ENCODE measurements at places on chromosomes 7 and 10.
A peak's percentile ranks its signal among the peaks of the same experiment; 100 is the strongest.

- no peak for DNase-seq
These were observed 44.9 kb upstream of the FAM3C start for GRCh38 chr7:121440857-121441503.

- DNase-seq, result no peak
These were observed 13.5 kb downstream of the SEMA3C start for GRCh38 chr7:80905334-80905733.

DNA sequence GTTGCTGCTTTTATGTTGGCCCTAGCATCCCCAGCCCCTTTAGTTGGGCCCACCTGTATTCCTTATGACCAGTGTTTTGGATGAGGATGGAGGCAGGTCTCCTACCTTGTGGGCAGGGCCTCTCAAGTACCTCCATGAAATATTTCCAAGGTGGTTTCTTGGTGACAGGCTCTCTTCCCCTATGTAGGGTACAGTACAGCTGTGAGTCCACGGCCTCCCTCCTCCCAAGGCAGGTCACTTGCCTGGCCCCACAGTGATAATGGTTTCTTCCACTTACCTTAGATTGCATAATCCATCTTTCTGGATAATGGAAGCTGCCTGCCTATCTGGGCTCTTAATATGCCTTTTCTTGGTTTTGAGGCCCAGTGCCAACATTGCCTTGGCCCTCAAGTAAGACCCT is 110.4 kb downstream of the NT5C2 start:
- no peak for DNase-seq

DNA sequence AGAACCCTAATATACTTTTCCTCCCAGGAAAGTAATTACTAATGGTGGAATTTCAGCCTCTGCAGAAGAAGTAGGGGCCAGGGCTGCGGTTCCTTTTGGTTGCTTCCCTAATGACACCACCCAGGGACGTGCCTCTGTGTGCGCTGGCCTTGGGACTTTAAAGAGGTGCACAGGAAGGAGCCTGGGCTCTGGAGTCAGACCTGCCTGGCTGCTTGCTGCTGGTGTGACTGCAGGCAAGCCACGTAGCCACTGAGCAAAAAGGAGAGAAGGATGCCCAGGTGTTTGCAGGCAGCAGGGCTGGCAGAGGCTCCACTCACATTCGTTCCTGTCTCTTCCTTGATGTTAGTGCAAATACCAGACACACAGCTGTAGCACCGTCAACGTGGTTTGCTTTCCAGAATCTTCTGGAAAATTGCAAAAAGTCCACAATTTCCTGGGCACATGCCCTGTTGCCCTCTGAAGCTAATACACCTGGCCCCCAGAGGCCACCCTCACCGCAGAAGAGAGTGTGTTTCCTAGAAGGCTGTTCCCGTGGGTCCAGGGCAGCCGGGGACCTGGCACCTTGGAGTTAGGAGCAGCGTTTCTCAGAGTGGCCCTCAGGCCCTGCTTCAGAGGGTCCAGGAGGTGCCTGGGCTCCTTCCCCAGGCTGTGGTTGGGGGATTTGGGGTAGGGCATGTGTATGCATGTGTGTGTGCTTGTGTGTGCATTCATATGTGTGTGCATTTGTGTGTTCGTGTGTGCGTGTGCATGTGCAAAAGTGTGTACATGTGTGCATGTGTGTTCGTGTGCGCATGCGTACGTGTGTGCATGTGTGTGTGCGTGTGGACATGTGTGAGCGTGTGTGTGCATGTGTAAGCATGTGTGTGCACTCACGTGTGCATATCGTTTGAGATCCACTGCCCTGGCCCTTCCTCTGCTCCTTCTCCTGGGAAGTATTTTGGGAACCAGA is 12.8 kb upstream of the PRKAG2 start:
- DNase-seq, result no peak

GRCh38 chr7:100159099-100159623 is 638 bp upstream of the TRAPPC14 start:
- DNase-seq, result no peak

- DNase-seq, result no peak
These were observed 329.0 kb downstream of the ACTR3B start for GRCh38 chr7:153088601-153089000.

DNA sequence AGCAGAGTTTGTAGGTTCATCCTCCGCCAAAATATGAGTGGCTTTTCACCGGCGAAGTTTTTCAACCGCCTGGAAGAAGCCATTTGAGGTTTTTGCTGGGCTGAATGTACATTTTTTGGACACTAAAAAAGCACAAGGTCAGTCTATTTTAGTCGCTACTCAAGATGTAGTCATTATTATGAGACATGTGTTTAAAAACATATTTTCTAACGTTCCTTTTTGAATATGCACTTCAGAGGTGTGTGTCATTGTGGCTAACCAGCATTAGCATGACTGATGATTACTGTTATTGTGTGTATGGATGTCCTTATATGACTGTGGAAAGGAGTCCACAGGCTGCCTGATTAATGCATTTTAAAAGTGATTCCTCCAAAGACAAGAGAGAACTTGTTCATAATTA is 605.4 kb downstream of the INHBA start:
- no peak for DNase-seq

- DNase-seq, result no peak
These were observed 721.9 kb downstream of the TNS3 start for GRCh38 chr7:46859963-46860475.

DNA sequence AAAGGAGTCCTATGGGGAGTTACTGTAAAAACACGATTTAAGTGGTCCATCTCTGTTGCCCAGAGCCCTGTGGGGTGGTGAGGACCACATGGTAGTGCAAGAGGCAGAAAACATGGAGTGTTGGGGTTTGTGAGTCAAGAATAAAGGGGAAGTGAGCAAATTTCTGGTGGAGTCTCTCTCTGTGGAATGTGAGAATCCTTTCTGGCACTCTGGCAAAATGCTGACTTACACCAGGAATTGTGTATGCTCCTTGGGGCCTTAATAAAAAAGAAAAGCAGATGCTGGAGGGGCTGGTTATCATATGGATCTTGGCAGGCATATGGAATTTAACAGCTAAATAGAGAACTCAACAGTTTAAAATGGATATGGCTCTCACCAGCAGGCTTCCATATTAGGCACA is 486.0 kb downstream of the TNS3 start:
- DNase-seq, result no peak

- DNase-seq, result no peak
These were observed 21.6 kb upstream of the UNCX start for GRCh38 chr7:1210979-1211608.

DNA sequence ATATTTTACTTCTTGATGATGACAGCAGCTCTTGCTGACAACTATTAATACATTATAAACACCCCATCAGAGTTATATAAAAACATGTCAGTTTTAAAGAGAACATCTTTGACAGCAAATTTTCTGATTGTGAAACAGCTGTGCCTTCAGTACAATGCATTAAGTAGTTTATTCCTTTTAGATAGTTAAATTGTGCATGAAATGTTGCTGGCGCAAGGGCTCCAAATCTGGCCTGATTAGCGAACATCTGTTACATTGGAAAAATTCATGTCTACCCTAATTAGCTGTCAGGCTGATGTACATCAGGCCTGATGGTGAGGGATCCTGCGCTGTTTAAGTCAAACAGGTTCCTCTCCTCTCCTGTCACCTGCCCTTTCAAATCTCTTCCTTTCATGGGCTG is 171.9 kb upstream of the SP8 start:
- no peak for DNase-seq

DNA sequence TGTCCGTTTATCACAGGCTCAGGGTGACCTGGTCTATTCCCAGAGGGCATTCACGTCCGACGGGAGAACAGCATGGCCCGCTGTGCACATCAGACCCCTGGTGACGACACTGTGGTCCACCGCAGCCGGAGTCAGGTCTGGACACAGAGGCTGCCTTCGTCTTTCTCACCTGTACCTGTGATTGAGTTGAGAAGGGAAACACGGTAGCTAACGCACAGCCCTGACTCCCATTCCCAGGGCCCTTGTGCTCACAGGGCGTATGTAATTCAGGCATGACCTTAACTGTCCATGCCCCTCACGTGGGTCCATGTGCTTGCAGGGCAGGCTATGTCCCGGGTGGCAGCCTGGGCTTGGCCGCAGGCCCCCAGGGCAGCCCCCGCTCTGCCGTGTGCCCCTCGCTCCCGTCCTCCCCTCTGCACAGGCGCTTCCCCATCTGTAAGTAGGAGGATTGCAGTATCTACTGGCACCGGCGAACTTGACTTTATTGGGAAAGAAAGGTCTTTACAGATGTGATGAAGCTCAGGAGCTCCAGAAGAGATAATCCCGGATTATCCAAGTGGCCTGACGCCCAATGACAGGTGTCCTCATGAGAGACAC is 221.3 kb upstream of the TCERG1L start:
- no peak for DNase-seq

- DNase-seq, result no peak
These were observed 274.0 kb upstream of the GLI3 start for GRCh38 chr7:42511027-42511426.

GRCh38 chr10:73865107-73865458 is 9.3 kb downstream of the CAMK2G start:
- no peak for DNase-seq

DNA sequence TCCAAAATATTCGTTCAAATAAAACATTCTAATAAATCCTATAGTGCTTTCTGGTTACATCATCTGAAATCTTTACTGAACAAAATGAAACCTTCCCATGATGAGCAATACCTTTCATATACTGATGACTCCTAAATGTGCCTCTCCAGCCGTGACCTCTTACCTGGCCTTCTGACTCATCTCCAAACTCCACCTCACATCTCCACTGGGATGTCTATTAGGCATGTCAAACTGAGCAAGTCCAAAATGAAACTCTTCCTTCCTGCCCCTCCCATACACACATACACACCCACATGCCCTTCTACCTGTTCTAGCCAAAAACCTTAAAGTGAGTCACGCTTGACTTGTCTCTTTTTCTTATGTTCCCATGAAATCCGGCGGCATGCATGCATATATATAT is 22.9 kb downstream of the GSAP start:
- no peak for DNase-seq

- no peak for DNase-seq
These were observed 291.7 kb downstream of the THSD7A start for GRCh38 chr7:11540271-11540761.

DNA sequence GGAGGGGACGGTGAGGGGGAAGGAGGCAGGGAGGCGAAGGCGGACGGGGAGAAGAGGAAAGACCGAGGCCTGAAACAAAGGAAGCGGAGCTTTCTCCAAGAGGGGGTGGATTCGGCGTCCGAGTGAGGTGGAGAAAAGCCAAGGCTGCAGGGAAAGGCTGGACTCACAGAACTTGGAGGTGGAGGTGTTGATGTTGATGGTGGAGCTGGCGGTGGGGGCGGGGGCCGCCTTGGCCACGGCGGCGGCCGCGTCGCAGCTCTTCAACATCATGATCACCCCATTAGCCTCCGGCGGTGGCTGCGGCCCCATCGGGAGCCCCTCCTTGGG is 578 bp downstream of the CACUL1 start:
- DNase-seq, result peak; percentile 39

DNA sequence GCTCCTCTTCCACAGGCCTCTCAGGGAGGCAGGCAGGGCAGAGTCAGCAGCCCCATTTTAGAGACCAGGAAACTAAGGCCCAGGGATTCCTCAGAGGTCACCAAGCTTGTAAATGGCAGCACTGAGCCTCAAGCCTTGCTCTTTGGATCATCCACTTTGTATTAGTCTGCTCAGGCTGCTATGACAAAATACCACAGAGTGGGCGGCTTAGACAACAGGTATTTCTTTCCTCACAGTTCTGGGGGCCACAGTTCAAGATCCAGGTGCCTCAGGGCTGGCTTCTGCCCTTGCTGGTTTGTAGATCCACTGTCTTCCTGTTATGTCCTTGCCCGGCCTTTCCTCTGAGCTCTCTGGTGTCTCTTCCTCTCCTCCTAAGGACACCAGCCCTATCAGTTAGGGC is 151.2 kb downstream of the GRK5 start:
- DNase-seq, result no peak

DNA sequence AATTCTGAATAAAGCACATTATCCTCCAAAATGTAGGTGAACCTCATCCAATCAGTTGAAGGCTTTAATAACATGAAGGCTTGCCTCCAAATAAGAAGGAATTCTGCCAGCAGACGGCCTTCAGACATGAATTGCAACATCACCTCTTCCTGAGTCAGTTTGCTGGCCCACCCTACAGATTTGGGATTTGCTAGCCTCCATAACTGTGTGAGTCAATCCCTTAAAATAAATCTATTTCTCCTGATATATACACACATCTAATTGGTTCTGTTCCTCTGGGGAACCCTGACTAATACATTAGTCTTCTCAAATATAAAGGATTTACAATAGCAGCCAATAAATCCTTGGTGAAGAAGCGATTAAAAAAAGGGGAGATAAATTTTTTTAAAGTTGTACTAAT is 34.8 kb upstream of the OSBPL3 start:
- DNase-seq, result no peak

DNA sequence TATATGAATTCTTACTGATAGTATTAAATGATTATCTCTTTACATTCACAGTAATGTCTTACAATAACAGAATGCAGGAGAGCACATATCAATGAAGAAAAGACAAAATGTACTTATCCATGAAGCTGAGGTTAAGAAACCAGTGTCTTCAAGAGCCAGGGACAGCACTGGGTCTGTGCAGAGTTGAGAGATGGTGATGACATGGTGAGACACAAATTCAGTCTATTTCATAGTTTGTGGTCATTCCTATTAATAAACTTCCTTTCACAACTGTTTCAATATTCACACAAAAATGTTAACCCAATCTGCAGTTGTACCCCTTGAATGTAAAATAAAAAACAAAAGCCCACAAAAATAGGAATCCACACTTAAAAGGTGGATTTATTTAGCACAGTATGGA is 5.3 kb upstream of the MAGI2 start:
- no peak for DNase-seq

GRCh38 chr7:19143881-19144574 is 1.2 kb downstream of the FERD3L start:
- DNase-seq, result no peak

- DNase-seq, result no peak
These were observed 141.2 kb downstream of the LHPP start for GRCh38 chr10:124602646-124603365.

DNA sequence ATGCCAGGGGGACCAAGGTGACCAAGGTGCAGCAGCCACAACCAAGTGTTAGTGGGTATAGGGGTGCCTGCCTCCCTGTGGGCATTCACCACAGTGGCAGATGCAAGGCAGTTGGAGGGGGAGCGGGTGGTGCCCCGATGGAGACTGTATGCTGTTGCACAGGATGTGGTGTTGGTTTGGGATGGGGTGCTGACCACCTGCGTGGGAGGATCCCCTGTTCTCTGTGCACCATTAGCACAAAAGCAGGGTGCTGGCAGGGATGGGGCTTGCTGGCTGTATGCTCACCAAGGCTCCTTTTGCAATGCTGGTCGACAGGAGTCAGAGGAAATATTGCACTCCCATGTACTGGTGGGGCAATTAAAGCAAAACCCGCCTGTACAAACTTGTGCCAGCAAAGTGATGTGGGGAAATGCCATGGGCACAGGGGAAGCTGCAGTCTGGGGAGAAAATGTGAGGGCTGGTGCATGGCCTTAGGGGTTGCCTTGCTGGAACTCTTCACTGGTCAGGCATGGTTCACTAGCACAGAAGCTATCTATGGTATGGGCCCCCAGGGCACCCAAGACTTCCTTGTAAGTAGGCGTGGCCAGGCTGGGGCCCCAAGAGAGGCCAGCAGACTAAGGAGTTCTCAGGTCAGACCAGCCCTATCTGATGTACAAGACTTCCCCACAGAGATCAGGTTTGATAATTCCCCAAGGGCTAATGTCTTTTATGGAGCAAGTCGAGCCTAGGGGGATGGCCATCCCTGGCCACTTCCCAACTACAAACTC is 51.9 kb upstream of the GNAT3 start:
- no peak for DNase-seq

Data from T-helper 1 cell (primary cell).